ENCODE measurements at places on chromosomes 7 and 10. TPM values are rescaled to one million over a fixed set of nuclear protein-coding genes. Genes with fewer than 3 reads are reported as not detected.

The FKBP6 gene
- not detected for polyA plus RNA-seq

The INA gene
- 0.28 TPM for polyA plus RNA-seq

The PNLIPRP1 gene
- polyA plus RNA-seq = 0.15 TPM

The CRYGN gene
- polyA plus RNA-seq = not detected

The SEM1 gene
- polyA plus RNA-seq = 96.7 TPM

The FZD1 gene
- polyA plus RNA-seq = 5.0 TPM

The DPYSL4 gene
- 0.26 TPM for polyA plus RNA-seq

The NODAL gene
- polyA plus RNA-seq = 0.04 TPM

The SEMA3C gene
- polyA plus RNA-seq = 3.4 TPM

The SLC16A12 gene
- 0.05 TPM for polyA plus RNA-seq

The EMX2 gene
- 0.10 TPM for polyA plus RNA-seq

The SPDYE6 gene
- 0.22 TPM for polyA plus RNA-seq
